ENCODE measurements at places on chromosomes 16 and 17.

- no peak for DNase-seq
These were observed 6.0 kb upstream of the LPCAT2 start for GRCh38 chr16:55502801-55503366.

DNA sequence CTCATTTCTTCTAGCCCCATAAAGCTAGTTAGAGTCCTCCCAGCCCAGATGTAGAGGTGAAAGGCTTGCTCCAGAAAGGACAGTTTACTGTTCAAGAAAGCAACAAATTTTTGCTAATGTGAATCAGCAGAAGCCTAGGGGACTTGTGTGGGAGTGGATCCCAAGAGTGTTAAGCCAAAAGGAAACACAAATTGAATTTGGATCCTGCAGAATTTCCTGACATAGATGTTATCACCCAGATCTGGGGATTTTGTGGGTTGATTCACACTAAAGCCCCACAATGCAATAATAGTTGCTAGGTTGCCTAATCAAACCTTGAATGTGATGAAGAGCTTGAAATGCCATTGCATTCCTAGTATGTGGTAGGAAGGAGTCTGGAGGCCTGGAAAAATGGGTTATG, 135.2 kb upstream of the HS3ST3A1 start:
- DNase-seq = no peak

GRCh38 chr16:73036074-73036826, 11.7 kb downstream of the ZFHX3 start:
- DNase-seq = no peak

- DNase-seq = no peak
These were observed 120.5 kb downstream of the ZFHX3 start for GRCh38 chr16:72927199-72928089.

DNA sequence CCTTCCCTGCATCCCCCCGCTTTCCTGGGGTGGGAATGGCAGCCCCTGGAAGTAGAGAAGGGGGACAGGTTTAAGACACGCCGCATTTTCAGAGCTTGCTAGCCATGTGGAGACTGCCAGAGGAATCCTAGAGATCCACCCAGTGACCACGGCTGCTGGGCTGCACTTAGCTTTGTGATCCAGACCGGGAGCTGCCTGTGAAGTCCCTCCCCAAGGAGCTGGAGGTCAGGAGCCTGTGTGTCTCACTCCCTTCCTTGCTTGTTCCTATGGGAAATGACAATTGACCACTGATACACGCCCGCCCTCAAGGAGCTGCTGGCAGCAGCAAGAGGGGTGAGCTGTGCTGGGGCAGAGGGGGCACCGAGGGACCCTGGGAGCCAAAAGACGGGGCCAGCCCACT, 73.7 kb downstream of the SREBF1 start:
- no peak for DNase-seq
